Activated CD4-positive, alpha-beta T cell treated with anti-CD3 and anti-CD28 coated beads, Interleukin-2, amount 50 U/mL, for 24 hours (primary cell): ENCODE measurements at places on chromosomes 2 and 18.

DNA sequence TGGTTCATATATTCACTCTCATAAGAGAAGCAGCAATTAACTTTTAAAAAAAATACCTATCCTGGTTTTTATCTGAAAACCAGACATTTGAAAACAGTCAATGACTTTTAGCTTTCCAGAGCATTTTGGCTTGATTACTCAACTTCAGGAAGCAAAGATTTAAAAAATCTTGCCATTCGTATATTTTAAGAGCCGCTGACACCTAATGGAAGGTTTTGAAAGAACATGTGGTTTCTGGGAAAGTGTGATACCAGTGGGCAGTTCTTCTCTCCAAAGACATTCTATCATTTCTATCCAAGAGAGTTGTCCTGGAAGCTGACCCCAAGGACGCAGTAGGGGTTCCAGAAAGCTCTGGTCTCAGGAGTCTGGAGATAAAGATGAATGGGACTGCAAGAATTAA, 234.7 kb downstream of the TTC32 start:
- DNase-seq: no peak

- no peak for DNase-seq
Observed at GRCh38 chr2:11417946-11418585, 47.9 kb downstream of the E2F6 start.

DNA sequence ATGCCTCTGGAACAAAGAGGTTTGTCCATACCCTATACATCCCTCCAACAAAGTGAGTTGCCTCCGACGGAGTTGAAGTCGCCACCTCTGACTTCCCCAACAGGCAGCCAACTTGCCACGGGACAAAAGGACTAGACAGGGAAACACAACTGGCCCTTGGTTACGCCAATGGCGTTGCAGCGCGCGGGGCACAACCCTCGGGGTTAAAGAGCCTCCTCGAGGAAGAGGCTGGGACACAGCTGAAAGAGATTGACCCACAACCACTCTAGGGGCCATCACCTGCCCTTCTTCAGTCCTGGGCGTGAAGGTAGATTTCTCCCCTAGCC, 545 bp downstream of the GTF3C2 start:
- no peak for DNase-seq

DNA sequence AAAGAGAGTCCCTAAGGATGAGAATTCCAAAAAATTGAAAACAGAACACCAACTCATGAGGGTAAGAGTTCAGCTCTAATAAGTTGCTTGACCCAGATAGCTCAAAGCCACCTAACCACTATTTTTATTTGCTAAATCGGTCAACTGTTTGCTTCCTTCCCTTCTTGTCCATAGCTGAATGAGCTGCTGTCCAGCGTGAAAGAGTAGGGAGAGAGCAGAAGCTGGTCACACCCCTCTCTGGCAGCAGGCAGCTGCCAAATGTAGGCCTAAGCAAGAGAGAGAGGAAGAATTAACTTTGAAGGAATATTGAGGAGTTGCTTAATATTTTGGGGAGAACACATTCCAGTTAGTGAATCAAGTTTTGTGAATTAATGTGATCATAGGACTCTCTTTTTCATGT, 25.9 kb downstream of the AQP4 start:
- DNase-seq: no peak

DNA sequence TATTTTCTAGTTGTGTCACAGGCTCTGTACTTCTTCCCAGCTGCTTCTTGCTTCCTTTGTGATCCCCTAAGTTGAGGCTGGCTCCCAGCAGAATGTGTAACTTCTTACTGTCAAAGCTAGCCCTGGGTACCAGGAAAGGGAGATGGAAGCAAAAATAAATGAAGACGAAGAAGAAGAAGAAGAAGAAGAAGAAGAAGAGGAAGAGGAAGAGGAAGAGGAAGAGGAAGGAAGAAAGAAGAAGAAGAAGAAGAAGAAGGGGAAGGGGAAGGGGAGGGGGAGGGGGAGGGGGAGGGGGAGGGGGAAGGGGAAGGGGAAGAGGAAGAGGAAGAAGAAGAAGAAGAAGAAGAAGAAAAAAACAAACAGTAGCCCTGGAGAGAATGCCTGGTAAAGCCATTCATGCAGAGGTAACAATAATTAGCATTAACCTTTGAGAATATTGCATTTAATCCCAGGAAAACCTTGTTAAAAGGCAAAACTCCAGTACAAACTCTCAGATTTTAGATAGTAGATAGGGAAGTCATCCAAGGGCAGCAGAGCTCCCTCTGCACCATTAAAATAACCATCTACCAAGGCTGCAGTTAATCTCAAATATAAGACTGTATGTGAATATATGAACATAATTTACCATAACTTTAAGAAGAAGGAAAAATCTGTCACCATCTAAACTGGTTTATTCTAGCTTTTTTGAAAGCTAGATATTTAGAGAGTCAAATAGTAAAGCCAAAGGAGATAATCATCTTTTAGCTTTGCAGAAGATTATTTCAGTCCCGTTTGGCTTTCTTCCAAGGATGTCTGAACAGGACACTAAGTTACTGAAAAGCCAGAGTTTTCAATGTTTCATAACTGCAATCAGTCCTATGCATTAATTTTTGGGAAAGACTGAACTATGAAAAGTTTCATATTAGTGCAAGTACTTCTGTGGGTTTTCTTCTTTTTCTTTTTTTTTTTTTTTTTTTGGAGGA, 44.3 kb upstream of the FBXO11 start:
- no peak for DNase-seq

DNA sequence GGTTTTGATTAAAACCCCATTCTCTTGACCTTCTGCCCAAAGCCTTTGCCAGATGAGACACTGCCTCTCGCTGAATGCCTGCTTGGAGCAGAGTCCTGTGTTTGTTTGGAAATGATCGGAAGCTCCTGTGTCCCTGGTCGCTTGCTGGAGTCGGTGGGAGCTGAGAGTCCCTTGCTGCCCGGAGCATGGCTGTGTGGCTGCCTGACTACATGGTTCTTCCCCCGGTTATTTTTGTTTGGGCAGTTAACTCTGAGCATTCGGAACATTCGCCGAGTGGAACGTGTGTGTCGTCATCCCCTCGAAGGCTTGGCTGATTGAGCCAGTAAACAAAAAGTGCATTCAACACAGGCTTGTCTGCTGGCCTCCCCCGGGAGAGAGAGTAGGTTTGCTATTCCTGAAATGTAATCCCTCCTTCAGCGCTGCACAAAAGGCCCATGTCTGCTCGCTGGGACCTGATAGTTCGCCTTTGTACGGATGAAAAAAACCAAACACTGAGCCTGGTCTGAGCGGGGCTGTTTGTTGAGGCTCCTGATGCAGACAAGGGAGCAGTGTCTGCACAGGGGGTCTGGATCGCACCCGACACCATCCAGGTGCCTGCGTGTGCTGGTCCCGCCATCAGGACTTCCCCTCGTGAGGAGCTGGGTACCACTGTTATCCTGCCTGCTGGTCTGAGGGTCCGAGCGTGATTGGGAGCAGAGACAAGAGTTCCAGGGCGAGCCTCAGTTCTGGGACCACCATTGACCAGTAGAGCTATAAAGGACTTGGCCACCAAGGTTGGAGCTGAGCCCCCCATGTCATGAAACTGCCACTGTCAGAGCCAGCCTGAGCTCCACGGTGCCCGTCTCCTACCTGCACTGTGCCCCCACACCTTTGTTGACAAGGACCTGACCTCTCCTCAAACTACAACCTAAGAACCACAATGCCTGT, 83.8 kb downstream of the AGAP1 start:
- DNase-seq: no peak

GRCh38 chr2:239253264-239253663, 147.6 kb downstream of the HDAC4 start:
- no peak for DNase-seq

DNA sequence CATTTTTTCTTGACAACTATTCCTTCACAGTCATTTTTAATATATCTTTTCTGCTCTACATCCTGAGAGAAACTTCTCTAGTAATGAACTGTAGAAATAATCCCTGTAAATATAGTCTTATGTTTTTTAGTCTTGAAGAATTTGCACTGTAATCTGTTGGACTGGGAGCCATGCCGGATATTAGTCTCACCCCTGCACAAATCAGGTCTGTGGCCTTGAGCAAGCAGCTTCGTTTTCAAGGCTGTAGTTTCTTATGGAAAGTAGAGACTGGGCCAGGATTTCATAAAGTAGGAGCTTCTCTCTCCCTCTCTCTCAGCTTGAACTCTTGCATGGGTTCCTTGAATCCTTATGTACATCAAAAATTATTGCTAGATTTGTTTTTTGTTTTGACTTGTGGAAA, 8.7 kb downstream of the FARP2 start:
- no peak for DNase-seq

DNA sequence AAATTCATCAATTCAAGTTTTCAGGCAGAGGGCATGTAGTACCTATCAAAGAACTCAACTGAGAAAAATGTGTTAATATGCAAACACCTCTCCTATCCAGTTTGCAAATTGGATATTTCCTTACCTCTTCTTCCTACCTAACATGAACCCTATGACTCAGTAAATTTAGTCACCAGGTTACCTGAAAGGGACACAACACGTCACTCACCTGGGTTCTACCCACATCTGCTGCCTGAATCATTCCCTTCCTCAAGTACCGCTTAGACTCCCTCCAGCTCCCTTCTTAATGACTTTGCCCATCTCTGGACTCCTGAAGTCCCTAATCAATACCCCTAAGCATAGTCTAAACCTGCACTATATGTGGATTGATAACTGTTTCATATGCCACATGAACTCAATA, 10.4 kb downstream of the ANKRD44 start:
- no peak for DNase-seq

- no peak for DNase-seq
Observed at GRCh38 chr18:39453882-39454281, 1888.3 kb upstream of the CELF4 start.
